ENCODE measurements at places on chromosomes 4 and X.

GRCh38 chr4:151620066-151620465, 140.7 kb downstream of the GATB start:
- DNase-seq: no peak

GRCh38 chr4:89212666-89213381, 94.8 kb downstream of the GPRIN3 start:
- no peak for DNase-seq

DNA sequence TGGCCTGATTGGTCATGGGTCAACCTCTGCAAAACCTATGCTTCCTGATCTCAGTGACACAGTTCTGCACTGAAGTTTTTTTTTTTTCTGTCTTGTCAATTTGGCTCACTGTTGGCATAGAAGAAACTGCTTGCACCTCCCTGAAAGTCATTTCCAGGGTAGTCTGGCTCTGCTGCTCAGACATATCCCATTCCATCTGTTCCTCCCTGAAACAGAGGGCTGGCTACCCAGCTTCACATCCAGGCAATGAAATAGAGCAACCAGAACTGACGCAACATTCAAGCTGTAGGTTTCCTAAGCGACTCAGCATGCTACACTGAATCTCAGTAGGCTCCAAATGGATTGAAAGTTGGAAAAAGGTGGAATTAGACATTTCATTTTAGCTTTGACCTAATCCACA, 176.8 kb upstream of the MBNL3 start:
- no peak for DNase-seq

DNA sequence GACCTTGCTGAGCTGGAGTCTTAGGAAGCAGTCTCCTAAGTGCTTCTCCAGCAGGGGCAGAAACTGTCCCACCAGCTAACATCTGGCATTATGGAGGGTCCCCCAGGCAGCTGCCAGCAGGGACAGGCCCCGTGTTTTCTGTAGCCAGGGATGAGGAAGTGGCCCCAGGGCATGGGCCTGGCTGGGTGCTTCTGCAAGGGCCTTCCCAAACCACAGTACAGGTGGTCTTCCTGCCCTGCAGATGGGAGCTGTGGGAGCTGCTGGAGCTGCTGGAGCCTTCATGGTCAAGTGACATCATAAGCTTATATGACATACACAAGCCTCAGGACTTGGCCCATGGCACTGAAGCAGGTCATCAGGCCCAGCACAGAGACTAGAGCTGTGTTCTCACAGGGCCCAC, 5.0 kb upstream of the MSANTD1 start:
- DNase-seq: no peak

GRCh38 chr4:100168521-100168920, 21.7 kb downstream of the DDIT4L start:
- DNase-seq: no peak

DNA sequence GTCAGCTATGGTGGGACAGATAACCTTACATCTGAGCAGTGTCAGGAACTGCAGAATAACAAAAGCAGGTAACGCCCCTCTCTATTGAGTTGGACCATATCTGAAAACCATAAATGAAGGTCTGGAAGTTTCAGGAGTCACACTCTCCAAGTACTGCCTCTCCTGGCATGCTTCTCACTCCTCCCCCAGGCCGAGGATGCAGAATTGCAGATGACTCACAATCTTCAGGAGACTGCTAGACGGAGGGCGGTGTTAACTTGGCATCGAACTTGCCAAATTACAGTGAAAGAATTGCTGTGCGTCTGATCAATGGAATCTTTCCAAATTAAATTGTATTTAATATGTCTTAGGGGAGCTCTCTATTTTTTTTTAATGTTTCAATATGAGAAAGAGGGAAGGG, 67.1 kb upstream of the TRIM2 start:
- DNase-seq: no peak

- DNase-seq: no peak
Measured at GRCh38 chr4:48421101-48421500, 62.0 kb upstream of the SLC10A4 start.

GRCh38 chr4:138816875-138817274, 198.7 kb upstream of the NOCT start:
- no peak for DNase-seq

- DNase-seq: no peak
Measured at GRCh38 chr4:55437356-55437796, 41.6 kb downstream of the TMEM165 start.

GRCh38 chr4:72712997-72713396, 144.0 kb upstream of the ADAMTS3 start:
- DNase-seq: no peak

- DNase-seq: no peak
Measured at GRCh38 chr4:23355258-23355657, 534.6 kb downstream of the PPARGC1A start.

DNA sequence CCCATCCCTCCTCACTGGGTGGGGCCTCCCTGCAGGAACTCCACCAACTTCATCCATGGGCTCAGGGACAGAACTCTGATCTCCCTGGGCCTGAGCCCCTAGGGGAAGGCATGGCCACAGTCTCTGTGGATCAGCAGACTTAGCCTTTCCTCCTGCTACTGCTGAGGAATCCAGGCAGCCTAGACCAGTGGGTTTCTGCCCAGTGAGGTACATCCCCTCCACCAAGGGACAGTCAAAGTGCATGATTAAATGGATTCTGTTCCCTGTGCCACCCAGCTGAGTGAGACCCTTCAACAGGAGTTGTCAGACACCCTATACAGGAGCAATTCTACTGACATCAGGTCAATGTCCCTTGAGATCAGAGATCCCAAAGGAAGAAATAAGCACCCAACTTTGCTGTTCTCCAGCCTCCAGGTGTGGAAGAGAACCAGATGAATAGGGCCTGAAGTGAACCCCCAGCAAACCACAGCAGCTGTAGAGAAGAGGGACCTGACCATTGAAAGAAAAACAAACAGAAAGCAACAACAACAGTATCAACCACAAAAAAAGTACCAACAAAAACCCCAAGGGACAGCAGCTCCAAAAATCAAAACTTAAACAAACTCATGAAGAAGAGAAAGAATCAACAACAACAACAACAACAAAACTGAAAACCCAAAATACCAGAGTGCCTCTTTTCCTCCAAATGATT, 84.8 kb downstream of the CHIC1 start:
- no peak for DNase-seq

GRCh38 chr4:9904976-9905587, 116.2 kb downstream of the SLC2A9 start:
- DNase-seq: no peak

DNA sequence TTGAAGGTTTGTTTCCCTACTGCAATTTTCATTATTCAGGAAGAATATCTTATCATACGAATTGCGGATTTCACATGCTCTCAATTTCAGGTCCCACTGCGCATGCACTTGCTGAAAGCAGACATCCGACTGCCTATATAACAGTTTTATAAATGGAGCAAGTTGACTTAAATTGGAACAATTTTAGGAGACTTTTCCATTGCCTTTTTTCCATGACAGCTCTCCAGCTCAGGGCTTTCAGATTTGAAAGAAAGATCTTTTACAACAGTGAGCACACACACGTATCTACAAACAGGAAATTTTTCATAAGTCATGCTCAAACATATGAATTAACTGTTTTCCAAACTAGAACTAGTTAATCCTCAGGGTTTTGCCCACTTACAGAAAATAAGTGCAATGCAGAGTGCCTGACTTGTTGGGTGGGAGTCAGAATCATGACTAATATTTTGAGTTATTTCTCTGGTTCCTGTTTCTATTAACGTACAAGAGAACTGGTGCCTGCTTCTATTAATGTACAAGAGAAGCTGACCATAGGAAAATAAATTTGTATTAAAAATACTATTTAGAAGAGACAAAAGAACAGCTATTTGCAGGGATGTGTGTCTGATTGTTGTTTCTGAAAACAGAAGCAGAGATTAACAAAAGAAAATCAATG, 137.9 kb downstream of the GPC3 start:
- no peak for DNase-seq

GRCh38 chrX:150476164-150476699, 92.2 kb upstream of the MTM1 start:
- DNase-seq: no peak

DNA sequence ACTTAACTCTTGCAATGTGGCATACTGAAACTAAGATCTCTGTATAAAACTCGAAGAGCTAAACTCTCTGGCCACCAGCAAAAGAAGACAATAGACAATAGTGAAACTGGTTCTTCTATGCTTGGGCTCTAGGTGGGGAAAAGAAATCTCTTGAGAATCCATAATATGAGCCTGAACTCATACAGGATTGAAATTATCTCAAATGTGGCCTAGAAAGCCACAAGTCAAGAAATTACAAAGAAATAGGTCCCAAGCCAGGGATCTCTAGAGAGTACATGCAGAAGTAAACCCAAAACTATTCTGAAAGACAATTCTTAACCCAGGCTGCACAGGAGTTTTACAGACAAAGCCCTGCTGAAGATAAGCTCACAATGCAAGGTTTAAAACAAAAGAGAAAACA, 127.4 kb downstream of the ANAPC10 start:
- DNase-seq: no peak

- DNase-seq: no peak
Measured at GRCh38 chrX:110026099-110026844, 23.4 kb downstream of the TMEM164 start.

DNA sequence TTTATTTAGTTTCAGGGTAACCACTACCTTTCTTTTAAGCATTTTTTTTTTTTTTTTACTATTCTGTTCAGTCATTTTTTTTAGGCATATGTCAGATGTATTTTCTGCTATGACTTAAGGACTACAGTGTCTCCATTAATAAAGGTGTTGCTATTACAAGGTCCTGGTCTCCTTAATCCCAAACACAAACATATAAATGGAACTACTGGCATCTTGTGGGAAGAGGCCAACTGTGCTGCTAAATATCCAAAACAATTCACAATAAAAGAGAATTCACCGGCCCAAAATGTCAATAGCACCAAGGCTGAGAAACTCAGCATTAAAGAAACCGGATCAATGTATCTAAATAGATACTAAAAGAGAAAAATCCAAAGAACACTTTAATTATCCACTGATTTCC, 26.4 kb downstream of the LCORL start:
- DNase-seq: no peak

- DNase-seq: no peak
Measured at GRCh38 chr4:109410776-109411175, 22.8 kb upstream of the SEC24B start.

DNA sequence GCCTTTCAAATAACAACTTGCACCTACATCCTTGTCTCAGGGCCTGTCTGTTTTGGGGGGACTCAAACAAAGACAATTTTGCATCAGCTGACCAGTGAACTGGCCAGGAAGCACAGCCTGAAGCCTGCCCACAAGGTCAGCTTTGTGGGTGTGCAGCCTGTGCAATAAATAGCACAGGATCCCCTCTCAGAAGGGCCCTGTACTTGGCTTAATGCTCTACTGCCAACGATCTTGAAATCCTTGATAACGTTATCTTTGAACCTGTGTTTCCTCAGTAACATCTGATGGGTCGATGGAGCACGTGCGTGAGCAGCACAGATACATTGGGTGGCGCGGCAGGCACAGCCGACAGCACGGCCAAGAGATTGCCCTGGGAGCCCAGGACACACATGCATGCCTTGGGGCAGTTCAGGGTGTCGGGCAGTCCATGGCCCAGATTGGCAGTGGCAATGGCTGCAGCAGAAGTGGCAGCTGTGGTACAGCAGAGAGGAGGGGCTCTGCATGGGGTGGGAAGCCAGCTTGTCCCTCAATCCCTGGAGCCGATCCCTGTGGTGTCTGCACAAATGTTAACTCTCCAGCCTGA, 58.8 kb upstream of the ATP6AP2 start:
- DNase-seq: no peak

DNA sequence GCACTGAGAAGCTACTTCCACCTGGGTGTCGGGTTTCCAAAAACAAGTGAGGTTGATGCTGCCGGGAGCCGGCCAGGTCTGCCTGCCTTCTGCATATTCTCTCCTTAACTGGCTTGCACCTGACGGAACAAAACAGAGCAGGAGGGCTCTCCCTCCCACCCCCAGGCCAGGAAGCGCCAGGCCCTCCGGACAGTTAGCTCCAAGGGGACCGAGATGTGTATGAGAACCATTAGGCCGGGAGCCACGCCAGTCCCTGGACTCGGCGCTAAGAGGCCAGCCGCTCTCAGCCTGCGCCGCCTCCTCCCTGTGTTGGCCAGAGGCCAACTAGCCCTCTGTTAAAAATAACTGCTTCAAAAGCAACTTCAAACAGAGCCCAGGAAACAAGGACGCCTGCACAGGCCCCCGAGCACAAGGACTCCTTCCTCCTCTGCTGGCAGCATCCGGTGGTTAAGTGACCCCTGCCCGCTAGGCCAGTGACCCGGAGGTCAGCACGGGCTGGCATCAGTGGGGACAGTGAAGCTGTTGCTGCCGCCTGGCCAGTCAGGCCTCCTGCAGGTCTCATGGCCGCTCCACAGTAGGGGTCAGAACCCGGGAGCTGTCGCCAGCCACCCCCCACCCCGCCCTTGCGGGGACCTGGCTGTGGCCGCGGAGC, 107.9 kb downstream of the ABLIM2 start:
- no peak for DNase-seq

DNA sequence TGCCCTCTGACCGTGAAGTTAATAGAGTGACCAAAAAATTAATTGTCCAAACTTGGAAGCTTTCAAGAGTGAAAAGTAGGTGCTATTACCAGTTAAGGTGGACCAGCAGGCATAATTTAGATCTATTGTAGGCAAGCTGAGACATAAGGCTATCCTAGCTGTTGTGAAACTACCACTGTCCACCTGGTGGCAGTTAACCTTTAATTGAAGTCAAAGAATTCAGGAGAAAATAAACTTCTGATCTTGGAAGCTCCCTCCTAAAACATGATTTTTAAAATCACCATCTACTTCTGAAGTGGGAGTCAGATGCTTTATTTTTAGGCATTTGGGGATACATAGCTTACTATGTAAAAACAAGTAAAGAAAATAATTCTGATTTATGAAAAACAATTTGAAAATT, 636.3 kb upstream of the HTR2C start:
- no peak for DNase-seq

- no peak for DNase-seq
Measured at GRCh38 chrX:10310511-10310910, 153.7 kb downstream of the CLCN4 start.

GRCh38 chr4:15951781-15952180, 11.2 kb downstream of the FGFBP2 start:
- DNase-seq: no peak

DNA sequence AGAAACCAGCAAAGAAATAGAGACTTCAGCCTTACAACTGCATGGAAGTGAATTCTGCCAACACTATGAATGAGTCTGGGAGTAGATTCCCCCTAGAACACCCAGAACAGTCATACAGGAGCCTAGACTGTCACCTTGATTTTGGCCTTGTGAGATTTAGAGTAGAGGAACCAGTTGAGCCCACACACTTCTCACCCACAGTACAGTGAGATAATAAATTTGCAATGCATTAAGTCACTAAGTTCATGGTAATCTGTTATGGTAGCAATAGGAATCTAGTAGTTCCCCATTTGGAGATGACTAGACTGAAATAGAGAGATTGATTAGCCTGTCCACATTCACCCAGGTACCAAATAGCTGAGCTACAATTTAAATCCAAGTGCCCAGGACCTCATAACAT, 59.0 kb downstream of the FAM13A start:
- DNase-seq: no peak

- DNase-seq: no peak
Measured at GRCh38 chrX:138986235-138986634, 274.7 kb upstream of the FGF13 start.

GRCh38 chr4:144685911-144686310, 40.0 kb downstream of the HHIP start:
- no peak for DNase-seq

Measured in stimulated activated naive CD4-positive, alpha-beta T cell (primary cell).